ENCODE measurements at places on chromosomes 1 and 21. TPM values are rescaled to one million over a fixed set of nuclear protein-coding genes. Genes with fewer than 3 reads are reported as not detected.

- H3K27ac ChIP-seq, result no peak overlapping the region
- H3K4me3 ChIP-seq, result no peak overlapping the region
- H3K4me1 ChIP-seq, result no peaks in the 10 kb centered on the region
- DNase-seq, result no peak
- H3K27me3 ChIP-seq, result peaks cover 5% of the 10 kb centered on the region
- H3K36me3 ChIP-seq, result no peaks in the 10 kb centered on the region
Measured at GRCh38 chr1:214476986-214477870, 74.2 kb downstream of the PTPN14 start.

SSX2IP gene
- total RNA-seq, result 12.4 TPM

KRTAP19-1 gene
- total RNA-seq, result not detected

GRCh38 chr1:209869291-209870149 is 41.7 kb downstream of the UTP25 start:
- no peak for DNase-seq
- no peak overlapping the region for H3K27ac ChIP-seq
- no peaks in the 10 kb centered on the region for H3K4me1 ChIP-seq
- H3K4me3 ChIP-seq, result no peak overlapping the region
- no peaks in the 10 kb centered on the region for H3K36me3 ChIP-seq

PAX7 gene
- not detected for total RNA-seq

DNA sequence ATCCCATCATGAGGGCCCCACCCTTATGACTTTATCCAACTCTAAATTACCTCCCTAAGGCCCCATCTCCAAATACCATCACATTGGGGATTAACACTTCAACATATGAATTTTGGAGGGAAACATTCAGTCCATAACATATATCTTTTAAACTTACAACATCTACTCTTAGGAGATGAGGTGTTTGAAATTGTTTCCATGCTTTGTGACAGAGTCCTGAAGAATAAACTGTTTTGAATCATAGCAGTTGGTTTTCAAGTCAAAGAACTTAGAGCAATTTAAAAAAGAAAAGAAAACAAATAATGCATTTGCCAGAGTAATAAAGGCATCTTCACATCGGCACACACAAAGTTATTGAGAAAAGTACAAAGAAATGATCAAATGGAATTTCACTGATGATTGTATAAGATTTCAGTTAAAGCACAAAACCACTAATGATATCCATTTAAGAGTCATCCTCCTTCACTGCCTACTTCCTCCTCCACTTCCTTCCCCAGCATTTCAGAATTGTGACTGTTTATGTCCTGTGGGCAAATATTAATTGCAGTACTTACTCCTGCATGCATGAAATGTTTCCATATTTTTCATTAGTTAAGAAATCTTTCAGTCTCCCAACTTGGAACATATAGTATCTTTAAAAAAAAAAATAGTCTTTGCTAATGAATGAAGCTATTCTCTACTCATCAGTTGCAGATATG is 202.0 kb downstream of the LRRC40 start:
- DNase-seq, result no peak
- no peaks in the 10 kb centered on the region for H3K4me1 ChIP-seq
- no peaks in the 10 kb centered on the region for H3K27me3 ChIP-seq
- H3K4me3 ChIP-seq, result no peak overlapping the region
- H3K36me3 ChIP-seq, result no peaks in the 10 kb centered on the region

Measured in activated naive CD8-positive, alpha-beta T cell treated with anti-CD3 and anti-CD28 coated beads for 36 hours (primary cell).